ENCODE measurements at places on chromosomes 3 and 15.

DNA sequence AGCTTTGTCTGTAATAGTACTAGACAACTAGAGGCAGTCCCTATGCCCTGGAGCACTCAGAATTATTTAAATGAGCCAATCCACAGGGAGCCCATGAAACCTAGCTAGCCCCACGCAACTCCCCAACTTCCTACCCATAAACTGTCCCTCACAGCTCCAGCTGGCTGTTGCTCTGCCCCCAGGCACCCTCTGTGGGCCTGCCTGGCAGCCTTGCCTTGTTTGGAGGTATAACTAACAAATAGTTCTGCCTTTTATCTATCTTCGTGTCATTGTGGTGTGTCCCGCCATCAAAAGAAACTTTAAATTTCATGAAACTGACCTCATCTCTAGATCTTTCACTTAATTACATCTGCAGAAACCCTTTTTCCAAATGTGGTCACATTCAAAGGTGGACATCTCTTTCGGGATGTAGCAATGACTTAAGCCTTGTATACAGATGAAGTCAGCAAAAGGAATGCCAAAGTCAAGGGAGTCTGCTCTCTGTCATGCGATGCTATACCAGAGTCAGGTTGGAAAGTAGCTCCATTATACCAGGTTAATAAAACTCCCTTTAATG lies 1.8 kb upstream of the RTP3 start:
- DNase-seq, result no peak

GRCh38 chr3:195910499-195910845 lies 2.1 kb upstream of the TNK2 start:
- no peak for DNase-seq

GRCh38 chr15:32135335-32135734 lies 105.0 kb downstream of the CHRNA7 start:
- DNase-seq, result no peak

GRCh38 chr3:115398506-115398905 lies 224.8 kb upstream of the GAP43 start:
- no peak for DNase-seq

- no peak for DNase-seq
Observed at GRCh38 chr3:53232641-53233377, 23.0 kb downstream of the TKT start.
